ENCODE measurements at places on chromosomes 4 and X.

DNA sequence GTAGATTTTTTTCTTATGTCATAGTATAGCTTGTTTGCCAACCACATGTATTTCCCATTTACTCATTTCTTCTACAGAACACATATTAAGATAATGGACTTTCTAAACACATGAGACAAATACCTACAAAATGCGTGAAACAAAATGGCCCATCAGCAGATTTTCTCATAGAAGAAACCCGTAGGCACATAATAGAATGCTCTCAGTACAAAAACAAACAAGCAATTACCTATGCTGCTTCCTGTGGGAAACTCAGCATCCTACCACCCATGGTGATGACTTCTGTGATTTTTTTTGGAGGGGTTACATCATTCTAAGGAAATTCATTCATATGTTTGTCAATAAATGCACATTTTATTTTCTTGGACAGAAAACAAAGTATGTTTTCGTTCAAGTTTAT is 343.6 kb downstream of the SPRY1 start:
- DNase-seq = no peak

DNA sequence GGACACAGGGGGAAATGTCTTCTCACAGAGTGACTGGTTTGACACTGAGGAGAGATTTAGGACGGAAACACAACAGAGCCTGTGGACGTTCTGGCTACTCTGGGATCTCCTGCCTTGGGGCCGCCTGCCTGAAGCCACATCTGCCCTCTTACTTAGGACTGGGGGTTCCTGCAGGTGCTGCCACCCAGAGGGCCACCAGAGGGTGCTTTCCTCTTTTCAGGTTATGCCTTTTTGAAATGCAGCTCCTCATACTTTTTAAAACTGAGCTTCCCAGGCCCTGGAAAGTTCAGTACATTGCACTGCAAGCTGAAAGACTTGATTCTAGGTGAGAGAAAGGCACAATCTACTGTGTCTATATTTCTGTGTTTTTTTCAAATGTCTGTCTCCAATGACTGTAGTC is 92.2 kb upstream of the PGRMC2 start:
- DNase-seq = no peak

DNA sequence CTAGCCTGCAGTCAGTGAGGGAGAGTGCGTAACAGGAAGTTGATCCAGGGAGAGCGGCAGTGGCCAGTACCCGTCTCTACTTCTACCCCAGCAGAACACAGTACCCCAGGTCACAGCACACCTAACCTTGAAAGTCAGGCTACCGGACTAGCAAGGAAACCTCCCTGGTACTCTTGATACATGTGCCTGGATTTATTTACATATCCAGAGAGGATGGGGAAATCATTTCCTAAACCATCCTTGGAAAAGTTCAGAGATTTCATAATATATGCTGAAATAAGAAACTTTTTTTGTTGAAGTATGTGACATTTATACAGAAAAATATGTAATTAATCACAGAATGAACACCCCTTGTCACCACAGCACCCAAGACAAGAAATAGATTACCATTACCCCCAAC is 24.5 kb downstream of the PRIMPOL start:
- no peak for DNase-seq

GRCh38 chr4:10182446-10183424 is 66.1 kb upstream of the WDR1 start:
- no peak for DNase-seq

DNA sequence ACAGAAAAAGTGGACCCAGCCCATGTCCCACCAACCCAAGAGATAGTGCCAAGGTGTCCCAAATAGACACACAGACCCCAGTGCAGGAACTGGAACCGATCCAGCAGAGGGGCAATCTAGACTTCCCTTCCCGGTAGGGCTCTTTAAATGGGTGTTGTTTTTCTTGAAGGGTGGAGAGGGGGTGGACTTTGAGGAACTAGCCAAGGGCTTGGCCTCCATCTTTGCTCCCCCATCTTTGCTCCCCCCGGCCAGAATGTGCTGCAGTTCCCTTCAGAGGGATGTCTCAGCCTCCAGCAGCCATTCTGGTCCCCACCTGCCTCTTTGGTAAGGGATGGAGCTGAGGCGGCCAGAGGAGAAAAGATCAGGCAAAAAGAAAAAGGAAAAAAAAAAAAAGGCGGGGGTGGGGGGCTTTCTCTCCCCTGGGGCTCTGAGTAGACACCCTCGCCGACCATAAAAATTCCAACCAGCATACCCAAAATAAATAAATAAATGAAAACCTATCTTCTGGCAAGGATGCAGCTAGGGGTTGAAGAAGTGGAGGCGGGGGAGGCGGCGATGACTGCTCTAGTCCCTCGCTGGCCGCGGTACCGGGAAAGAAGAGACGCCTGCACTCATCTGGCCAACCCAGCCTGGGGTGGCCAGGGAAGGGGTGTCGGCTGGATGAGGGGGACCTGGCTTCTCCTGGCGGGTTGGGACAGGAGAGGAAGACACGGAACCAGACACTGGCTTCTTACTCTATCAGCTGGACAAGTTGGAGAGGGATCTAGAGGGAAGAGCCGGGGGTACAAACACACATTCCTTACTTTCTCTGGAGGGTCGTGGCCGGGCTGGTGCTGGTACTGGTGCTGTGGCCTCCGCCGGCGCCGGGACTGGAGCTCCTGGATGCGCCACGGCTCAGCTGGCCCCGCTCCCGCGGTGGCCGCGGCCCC is 38.5 kb upstream of the IQSEC2 start:
- no peak for DNase-seq

DNA sequence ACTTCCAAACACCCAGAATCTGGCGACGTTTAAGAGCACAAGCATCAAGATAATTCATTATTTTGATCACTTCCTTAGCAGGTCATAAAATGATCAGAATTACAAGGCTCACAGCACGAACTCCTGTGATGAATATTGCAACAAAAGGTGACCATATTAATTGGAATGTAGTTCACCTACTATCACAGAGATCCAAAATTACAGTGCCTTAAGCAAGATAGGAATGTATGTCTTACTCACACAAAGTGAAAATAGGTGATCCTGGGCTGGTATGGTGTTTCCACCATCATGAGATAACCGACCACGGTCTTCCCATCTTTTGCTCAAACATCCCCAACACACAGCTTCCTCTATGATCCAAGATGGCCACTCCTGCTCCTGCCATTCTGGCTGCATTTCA is 131.2 kb downstream of the SCFD2 start:
- no peak for DNase-seq

DNA sequence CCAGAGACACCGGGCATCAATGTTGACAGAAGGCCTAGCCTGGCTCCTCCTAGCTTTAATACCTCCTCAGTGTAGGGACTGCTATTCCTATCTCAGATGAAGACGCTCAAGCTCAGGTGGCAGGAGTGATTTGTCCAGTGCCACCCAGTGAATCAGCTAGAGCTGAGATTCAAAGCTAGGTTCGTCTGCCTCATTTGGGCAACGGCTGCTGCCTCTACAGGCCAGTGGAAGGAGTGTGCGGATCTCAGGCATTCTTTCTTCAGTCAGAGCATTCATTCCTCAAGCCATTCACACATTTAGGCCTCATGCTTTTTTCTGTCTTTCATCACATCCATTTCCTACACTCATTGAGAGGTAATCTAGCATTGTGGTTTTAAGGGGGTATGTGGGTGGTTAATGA is 7.3 kb downstream of the TSR2 start:
- no peak for DNase-seq

GRCh38 chr4:1336088-1336491 is 10.9 kb upstream of the UVSSA start:
- no peak for DNase-seq

- DNase-seq = no peak
Measured at GRCh38 chrX:148995661-148996060, 495.2 kb downstream of the AFF2 start.

- no peak for DNase-seq
Measured at GRCh38 chr4:145566086-145566708, 53.0 kb upstream of the MMAA start.

DNA sequence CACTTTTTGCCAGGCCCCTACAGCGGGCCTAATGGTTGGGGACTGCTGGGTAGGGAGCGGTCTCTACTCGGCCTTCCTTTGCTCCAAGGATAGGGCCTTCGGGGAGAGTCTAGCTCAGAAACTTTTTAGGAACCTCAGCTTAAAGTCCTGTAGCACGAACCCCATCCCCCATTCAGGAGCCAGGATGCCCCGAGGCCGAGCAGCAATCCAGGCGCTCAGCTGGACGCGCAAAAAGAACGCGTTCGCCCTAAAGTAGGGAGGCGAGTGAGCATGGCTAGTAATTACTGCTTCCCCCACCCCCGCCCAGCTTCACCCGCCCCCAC is 9.7 kb downstream of the POU4F2 start:
- no peak for DNase-seq

- no peak for DNase-seq
Measured at GRCh38 chr4:52617336-52618020, 41.6 kb downstream of the USP46 start.

GRCh38 chr4:146477054-146477453 is 44.7 kb downstream of the SLC10A7 start:
- no peak for DNase-seq

GRCh38 chr4:33116871-33117270 is 2396.7 kb downstream of the PCDH7 start:
- DNase-seq = no peak

DNA sequence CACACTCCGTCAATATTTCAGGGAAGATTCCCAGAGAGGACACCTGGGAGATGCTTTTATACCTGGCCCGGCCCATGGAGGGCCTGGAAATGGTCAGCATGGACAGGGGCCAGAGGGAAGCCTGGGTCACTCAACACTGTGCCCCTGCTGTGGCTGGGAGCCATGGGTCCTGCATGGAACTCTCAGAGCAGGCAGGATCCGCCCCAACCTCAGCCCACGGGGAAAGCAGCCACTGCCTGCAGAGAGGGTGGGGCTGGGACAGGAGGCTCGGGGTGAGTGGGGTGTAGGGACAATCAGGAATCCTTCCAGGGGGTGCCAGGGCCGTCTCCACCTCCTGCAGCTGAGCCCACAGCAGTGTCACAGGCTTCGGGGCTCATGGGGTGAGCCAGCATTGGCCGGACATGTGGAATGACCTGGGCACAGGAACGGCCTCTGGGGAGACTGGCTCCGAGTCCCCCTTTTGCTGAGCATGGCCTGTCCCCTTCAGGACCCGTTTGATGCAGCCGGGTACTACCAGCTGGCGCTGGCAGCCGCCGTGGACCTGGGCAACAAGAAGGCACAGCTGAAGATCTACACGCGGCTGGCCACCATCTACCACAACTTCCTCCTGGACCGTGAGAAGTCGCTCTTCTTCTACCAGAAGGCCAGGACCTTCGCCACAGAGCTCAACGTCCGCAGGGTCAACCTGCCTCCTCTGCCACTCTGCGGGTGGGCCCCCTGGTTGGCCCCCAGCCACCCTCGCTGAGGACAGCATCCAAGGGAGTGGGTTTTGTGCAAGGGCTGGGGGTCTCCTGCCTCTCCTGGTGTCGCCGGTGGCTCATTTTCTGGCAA is 29.1 kb upstream of the HTRA3 start:
- DNase-seq = no peak

GRCh38 chr4:26854701-26855100 is 5.9 kb upstream of the STIM2 start:
- no peak for DNase-seq

DNA sequence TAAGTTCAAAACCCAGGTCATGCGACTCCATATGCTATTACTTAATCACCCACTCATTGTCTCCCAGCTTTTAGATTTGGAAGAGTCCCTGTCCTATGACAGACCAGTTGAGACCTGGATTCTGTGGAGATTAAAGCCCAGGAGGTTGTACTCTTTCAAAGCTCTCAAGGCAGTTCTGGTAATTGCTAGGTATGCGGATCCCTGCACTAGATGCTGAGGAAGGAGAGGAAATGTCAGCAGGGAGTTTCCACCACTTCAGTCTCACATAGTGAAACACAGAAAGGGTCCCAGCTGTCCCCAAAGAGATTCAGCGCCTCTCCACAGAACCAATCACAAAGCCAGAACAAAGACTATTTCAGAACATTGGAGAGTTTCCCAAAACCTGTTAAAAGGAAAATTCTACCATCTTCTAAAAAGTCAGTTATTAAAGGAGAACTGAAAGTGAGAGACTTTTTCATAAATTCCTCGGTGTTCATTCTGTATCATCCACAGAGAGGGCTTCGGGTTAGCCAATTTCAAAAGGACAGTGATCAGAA is 53.4 kb downstream of the IRF2 start:
- DNase-seq = no peak

- DNase-seq = no peak
Measured at GRCh38 chr4:26161030-26161824, 159.6 kb upstream of the RBPJ start.

DNA sequence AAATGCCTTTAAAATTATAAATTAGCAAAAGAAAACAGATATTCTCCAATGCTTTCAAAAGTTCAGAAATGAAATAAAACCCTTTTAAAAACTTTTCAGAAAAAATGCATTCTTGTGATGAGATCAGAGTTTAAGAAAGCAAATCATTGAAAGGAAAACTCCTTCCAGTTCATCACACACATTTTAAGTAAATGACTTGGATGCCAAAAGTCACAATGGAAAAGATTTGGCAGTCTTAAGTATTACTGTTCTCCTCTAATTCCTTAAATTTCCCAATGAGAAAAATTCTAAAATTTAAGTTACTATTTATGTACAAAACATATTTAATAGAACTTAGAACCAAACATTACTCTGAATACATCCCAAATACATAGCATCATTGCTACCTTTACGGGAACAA is 21.1 kb downstream of the HOPX start:
- no peak for DNase-seq

GRCh38 chr4:22962295-22962694 is 269.6 kb downstream of the GBA3 start:
- no peak for DNase-seq

GRCh38 chr4:137495578-137495977 is 36.7 kb downstream of the PCDH18 start:
- DNase-seq = no peak

DNA sequence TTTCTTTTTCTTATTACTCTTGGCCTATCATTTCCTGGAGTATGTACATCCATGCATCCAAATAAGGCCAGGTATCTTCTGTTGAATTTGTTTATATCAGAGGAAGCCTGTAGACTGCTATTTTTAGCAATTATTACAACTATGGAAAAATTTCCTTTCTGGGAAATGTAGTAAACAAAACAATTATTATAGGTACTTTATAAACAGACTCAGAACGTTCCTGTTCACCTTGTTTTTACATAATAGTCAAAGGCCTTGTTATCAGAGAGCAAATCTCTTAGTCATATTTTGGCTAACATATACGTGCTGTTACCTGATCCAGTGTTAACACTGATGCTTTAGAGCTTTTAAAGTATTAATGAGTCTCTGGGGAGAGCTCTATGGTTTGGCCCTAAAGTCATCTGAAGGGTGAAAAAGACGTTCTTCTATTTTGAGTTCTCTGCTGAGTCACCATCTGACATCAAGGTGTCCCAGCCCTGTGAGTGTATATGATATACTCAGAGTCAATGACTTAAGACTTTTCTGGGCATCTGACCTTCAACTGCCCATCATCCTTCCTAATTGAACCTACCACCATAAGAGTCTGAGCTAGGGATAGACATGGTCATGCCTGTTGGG is 7.3 kb downstream of the SPARCL1 start:
- DNase-seq = no peak

DNA sequence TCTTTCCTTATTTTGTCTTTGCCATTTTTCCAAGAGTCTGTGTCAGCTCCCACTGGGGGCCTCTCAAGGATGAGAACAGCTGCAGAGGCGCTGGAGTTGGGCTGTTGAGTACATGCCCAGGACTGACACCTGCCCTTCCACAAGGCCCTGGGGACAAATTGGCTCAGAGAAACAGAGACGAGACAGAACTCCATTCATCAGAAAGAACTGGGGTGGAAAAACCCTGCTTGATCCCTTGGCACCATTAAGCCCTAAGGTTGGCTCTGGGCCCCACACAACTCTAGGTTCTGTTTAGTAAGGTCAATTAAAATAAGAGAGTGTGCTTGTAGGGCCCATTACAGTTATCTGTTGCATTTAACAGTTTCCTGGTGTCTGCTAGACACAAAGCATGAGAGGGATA is 63.6 kb downstream of the DCX start:
- no peak for DNase-seq

Data from amniotic stem cell (primary cell).